ENCODE measurements at places on chromosomes 12 and 14.

GRCh38 chr12:54439521-54440255, 20.6 kb upstream of the ITGA5 start:
- DNase-seq = no peak

GRCh38 chr14:78983126-78983525, 813.0 kb downstream of the NRXN3 start:
- no peak for DNase-seq

DNA sequence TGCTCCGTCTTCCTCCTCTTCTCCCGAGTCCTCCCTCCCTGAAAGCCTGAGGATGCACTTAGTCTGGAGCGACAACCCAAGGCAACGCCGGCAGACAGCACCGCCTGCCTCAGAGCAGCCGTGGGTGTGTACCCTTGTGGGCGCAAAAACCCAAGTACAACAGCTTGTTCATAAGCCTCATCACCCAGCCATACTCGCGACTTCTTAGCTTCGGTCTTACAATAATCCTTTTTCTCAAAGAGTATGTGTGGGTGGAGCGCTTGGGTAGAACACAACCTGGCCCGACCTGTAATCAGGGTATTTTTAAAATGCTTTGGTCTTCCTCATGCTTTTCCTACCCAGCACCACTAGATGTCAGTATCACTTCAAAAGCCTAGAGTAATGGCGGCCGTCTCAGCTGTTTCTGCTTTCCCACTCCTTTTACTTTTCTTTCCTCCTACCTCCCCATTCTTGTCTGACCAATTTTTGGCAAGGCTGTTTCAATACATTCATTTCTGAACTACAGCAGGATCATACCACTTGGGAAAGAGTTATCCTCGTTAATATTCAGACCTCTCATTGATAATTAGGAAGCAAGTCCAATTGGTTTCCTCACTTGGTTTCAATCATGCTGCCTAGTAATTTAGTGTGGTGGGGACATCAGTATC, 198.9 kb downstream of the EPS8 start:
- DNase-seq = peak; percentile 48

DNA sequence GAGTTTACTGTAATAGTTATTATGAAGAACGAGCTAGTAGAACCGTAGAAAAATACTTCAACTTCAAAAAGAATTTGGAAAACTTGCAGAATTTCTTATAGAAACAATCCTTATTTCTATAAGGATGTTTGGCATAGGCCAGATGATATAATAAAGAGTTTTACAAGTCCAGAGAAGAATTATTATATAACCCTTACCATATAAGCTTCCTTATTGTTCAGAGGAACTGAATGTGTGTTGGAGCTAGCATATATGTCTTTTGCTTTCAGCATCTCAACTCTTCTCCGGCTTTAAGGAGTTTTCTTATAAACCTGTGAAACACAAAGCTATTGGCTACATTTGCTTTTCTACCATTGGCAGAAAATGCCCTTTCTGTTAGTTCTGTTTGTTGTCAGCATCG, 178.0 kb upstream of the E2F7 start:
- no peak for DNase-seq

GRCh38 chr12:119673634-119674033, 5.7 kb downstream of the PRKAB1 start:
- DNase-seq = no peak

GRCh38 chr14:64563696-64564095, 13.9 kb downstream of the PPP1R36 start:
- no peak for DNase-seq

DNA sequence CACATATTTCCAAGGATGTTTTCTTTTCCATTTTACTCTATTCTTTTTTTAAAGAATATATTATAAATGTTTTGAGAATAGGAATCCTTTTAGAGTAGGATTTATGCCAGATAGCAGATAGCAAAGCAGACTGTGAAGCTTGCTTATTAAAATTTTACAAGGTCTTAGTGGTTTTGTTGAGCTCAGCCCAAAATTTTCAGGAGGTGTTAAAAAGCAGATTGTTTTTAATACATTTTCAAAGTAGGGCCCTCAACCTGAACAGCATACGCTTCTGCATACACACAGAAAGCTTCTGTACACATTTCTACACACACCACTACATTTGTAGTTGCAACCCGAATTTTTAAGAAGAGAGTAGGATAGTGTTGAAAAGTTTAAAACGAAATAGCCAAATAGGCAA, 151.0 kb downstream of the EPS8 start:
- no peak for DNase-seq

DNA sequence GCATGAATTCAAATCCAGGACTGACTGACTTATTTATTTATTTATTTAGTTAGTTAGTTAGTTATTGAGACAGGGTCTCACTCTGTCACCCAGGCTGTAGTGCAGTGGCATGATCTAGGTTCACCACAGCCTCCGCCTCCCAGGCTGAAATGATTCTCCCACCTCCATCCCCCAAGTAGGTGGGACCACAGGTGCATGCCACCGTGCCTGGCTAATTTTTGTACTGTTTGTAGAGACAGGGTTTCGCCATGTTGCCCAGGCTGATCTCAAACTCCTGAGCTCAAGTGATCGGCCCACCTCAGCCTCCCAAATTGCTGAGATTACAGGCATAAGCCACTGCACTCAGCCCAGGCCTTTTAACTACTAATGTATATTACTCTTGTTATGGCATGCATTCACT, 36.0 kb downstream of the BTG1 start:
- DNase-seq = peak; percentile 22

GRCh38 chr12:31034372-31034771, 39.3 kb upstream of the DDX11 start:
- no peak for DNase-seq

DNA sequence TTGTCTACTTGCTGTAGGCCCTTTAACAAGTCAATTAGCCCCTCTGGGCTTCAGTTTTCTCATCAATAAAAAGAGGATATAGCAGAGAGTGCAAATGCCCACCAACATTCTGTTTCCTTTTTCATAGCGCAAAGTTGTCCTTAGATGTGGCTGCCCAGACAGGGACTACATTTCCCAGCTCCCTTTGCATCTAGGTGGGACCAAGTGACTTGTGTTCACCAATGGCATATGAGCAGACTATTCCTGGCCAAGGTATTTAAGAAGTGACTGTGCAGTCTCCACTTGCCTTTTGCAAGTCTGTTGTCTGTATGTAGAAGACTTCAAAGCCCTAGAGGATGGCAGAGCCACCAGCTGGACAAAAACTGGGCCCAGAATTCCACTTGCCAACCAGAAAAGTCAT, 59.7 kb downstream of the DAO start:
- DNase-seq = no peak

DNA sequence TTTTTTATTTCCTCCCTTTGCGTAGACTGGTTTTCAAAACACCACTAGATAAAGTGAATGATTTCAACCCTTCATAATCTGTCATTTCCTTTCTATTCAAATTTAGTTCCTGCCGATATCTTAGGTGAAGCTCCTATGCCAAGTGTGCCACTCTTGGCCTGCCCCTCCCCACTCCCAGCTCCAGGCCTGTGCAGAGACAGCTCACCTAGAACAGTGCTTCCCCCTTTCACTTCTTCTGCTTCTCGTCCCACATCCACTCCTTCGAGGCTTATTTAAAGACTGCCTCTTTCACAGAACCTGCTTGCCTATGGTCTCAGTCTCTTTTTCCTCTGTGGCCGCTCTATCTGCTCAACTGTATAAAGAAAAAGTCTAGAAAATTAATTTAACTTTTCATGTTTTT, 473.8 kb downstream of the RAD51B start:
- no peak for DNase-seq

GRCh38 chr14:85085981-85086380, 444.0 kb upstream of the FLRT2 start:
- DNase-seq = no peak

- no peak for DNase-seq
Measured at GRCh38 chr14:76101391-76102379, 50.0 kb upstream of the GPATCH2L start.

Measured in activated T-cell treated with anti-CD3 and anti-CD28 coated beads, Interleukin-2, amount 50 U/mL, for 72 hours (primary cell).